ENCODE measurements at places on chromosomes 16 and 17.

DNA sequence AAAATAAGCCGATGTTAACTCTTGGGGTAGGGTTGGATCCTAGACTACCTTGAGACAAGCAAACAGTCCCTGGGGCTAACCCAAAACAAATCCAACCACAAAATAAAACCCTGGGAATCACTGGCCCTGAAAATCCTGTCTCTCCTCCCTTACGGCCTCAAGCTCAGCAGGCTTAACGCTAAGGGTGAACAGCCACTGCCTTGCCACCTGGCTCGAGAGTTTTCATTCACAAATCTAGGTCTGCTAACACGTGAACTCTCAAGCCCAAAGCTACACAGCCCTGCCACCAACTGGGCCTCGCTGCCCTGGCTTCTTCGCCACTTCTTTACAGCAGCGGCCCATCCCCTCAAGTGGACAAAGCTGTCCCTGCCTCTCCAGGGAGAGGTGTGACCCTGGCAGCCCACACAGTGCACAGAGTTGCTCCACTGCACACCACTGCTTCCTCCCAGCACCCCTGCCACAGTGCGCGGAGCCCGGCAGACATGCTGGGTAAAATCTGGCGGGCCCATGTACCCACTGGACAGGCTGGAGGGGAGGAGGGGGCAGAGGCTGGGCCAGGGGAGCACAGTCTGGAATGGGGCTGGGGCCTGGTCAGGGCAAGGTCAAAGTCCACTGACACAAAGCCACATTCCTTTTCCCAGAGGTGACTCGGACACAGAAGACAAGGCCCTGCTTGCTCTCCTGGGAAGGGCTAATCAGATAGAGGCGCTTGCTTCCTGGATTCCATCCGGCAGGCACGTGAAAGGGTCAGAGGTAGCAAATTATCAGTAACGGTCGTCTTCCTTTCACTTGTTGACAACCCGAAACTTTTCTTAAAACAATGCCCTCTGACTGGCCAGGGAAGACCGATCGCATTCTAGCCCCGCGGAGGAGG, 996 bp downstream of the PCYT2 start:
- DNase-seq, result peak; percentile 61

GRCh38 chr16:63702981-63703590, 1418.8 kb downstream of the CDH11 start:
- no peak for DNase-seq

GRCh38 chr16:67701420-67701819, 17.7 kb downstream of the GFOD2 start:
- DNase-seq, result no peak

- DNase-seq, result no peak
These were observed 3.3 kb upstream of the RSAD1 start for GRCh38 chr17:50475362-50475761.

- DNase-seq, result peak; percentile 70
These were observed 11.4 kb upstream of the ARHGAP23 start for GRCh38 chr17:38416840-38417209.

DNA sequence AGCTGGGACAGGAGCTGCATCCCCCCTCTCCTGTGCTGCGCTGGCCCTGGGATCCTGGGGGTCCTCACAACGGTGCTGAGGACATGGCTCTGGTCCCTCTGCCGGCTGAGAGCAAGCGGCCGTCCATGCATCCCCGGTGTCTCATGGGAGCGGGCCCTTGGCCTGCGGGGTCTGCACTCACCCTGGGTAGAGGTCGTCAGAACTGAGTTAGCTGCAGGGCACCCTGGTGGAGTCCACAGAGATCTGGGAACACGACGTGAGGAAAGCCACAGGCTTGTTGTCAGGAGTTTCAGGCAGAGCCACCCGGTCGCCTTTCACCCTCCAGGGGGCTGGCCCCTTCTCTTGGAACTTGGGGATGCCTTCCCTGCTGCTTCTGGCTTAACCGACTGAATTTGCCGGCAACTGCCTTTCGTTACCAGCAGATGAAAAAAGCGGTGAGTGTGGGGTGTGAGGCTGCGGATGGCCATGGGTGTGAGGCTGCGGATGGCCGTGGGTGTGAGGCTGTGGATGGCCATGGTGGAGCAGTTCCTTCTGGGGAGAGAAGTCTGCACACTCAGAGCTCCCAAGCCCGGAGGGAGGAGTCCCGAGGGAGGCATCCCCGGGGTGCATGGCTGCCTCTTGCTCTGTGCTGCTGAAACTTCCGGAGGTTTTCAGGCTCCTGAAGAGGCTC, 81.7 kb downstream of the LMF1 start:
- DNase-seq, result no peak

GRCh38 chr16:65494080-65494479, 372.2 kb upstream of the CDH11 start:
- no peak for DNase-seq

DNA sequence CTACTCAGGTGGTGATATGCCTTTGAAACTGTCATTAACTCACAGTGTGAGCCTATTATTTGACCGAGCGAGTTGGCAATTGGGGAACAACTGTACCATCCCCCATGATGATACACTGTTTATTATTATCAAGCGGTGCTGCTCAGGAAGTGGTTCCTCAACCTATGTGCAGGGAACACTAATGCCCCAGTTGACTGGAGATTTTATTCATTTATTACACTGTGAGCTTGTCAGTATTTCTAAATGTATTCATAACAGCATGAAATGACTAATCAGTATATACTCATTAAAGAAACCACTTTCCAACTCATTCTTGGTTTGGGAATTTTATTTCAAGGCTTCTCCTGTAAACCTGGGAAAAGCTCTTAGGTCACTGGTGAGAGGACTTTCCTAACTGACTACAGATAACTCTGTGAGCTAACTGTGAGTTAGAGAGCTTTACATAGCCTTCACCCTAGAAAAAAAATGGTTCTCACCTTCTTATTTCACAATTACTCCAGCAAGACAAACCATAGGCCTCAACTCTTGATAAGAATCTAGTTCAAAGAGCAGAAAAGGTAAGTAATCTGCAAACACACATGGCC, 42.4 kb downstream of the NXPH3 start:
- DNase-seq, result no peak

GRCh38 chr17:42579794-42580551, 2.4 kb upstream of the PSMC3IP start:
- no peak for DNase-seq

- DNase-seq, result no peak
These were observed 118.8 kb upstream of the METRNL start for GRCh38 chr17:82960419-82961271.

- DNase-seq, result peak; percentile 50
These were observed 15.2 kb downstream of the MED24 start for GRCh38 chr17:40038882-40039513.

DNA sequence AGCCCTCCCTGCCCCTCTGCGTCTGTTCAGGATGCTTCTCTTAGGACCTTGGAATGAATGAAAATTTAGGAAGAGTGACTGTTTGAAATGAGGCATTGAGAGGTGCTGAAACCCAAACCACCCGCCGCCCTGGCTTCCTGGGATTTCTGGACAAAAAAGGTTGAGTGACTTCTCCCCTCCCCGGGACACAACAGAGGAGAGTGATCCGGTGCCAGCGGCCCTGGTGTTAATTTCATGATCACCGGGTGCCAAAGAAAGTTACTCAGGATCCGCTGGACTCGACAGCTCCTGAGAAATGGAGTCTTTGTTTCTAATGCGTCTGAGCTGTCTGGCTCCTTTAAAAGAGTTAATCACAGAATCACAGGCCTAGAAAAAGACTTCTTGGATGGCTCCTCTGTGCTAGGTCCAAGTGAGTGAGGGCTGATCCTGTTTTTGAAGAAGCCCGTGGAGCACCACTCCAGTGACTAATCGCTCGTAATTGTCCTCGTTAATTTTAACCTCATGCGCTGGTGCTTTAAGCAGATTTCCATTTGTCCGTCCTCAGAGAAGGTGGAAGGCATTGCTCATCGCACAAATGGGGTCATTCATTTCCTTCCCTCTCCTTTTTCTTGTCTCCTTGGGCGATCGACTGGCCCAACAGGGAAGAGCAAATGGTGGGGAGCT, 144.4 kb upstream of the ZFHX3 start:
- no peak for DNase-seq

Data from erythroblast (primary cell).